ENCODE measurements at places on chromosomes 3 and 15.

DNA sequence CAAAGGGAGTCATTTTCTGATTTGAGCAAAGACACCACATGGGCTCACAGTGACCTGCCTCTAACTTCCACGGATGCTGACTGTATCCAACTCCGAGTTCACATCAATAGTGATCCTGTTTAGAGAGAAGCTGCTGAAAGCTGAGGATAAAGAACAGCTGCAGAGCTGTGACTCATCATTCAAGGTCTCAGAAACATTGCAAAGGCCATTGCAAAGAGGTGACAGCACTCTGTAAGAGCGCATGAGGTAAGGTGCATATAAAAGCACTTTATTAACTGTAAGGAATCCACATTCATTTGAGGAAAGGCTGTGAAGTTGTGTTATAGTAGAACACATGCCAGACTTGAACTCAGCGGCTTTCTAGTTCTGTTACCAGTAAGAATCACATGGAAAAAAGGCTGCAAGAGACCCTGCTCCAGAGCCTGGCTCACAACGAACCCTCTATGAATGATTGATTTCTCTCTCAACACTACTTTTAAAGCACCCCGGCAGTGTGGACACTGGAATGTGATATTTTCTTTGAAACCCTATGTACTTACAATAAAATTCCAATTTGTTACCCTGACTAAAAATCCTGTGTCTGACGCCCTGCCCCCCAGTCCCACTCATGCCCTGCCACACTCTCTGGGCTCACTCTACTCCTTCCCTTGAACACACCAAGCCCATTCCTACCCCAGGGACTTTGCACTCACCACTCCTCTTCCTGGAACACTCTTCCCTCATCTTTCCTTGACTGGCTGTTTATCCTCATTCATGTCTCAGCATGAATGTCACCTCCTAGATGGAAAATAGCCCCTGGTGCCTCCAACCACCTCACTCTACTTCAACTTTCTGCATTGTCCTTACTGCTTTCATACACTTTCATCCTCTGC is 111.2 kb downstream of the LSM3 start:
- DNase-seq = no peak

DNA sequence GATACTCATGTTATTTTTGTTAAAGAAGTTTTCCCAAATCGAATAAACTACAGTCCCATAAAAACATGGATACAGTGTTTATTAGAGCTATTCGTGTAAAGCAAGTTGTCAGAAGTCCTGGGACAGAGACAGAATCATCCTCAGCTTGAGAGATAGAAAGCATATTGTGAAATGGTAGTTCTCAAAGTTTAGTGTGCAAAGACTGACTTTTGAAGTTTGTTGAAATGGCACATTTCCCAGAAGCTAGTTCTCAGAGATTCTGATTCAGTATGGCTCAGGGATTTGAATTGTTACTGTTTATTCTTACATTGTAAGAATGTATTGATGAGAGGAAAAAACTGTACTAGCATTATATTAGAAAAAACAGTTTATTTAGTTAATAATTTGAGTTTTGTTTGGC is 22.1 kb downstream of the GABRR3 start:
- no peak for DNase-seq

GRCh38 chr15:81710328-81710727 is 335.5 kb downstream of the MEX3B start:
- DNase-seq = no peak

- DNase-seq = no peak
Measured at GRCh38 chr3:177610686-177611633, 413.7 kb upstream of the TBL1XR1 start.
